Activated CD4-positive, alpha-beta T cell treated with anti-CD3 and anti-CD28 coated beads for 36 hours (primary cell): ENCODE measurements at places on chromosomes 12 and 14. TPM values are rescaled to one million over a fixed set of nuclear protein-coding genes. Genes with fewer than 3 reads are reported as not detected.

Gene SUOX
- total RNA-seq: 3.4 TPM

Gene SLC8A3
- 0.57 TPM for total RNA-seq

Gene NEDD8
- 217 TPM for total RNA-seq

Gene PCED1B
- total RNA-seq: 76.3 TPM

Gene KRT2
- not detected for total RNA-seq

Gene PRICKLE1
- total RNA-seq: 0.21 TPM

Gene SMAGP
- total RNA-seq: 0.86 TPM

Gene NPFF
- not detected for total RNA-seq

Gene CBLN3
- 12.2 TPM for total RNA-seq

Gene AQP5
- total RNA-seq: not detected

Gene BEGAIN
- 3.1 TPM for total RNA-seq

Gene DDX54
- total RNA-seq: 132 TPM

Gene OR6C2
- not detected for total RNA-seq

Gene CAPZA3
- total RNA-seq: not detected

Gene KRT71
- total RNA-seq: not detected

Gene ANKRD33
- not detected for total RNA-seq
